Fibroblast of skin of scalp (primary cell): ENCODE measurements at places on chromosomes 7 and 10.

GRCh38 chr7:23693224-23693623, 13.2 kb downstream of the FAM221A start:
- DNase-seq: no peak

DNA sequence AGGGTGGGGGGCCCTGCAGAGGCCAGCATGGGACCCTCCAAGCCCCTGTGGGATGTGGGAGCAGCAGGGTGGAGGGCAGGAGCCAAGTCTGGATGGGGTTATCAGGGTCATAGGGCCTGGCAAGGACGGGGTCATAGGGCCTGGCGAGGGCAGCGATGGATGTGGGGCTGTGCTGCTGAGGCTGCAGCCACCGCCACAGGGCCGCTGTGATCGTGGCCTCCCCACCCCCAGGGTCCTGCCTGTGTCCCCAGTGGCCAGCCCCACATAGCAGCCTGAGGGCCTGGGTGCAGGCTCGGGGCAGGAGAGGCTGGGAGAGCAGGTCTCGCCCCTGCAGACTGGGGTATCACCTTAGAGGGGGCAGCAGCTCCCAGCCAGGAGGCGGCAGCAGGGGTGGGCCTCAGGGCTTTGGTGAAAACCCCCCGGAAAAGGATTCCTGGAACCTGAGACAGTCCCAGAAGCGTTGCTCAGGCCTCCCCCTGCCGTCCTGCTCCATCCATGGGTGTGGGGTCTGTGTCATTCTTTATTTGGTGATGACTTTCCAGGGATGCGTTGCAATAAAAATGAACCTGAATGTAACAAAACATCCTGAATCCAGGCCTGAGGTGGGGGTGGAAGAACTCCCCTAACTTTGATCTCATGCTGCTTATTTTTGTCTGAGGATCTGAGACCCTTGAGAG, 107.3 kb upstream of the SHH start:
- DNase-seq: no peak

- no peak for DNase-seq
Observed at GRCh38 chr10:30056767-30057355, 2.5 kb downstream of the JCAD start.

DNA sequence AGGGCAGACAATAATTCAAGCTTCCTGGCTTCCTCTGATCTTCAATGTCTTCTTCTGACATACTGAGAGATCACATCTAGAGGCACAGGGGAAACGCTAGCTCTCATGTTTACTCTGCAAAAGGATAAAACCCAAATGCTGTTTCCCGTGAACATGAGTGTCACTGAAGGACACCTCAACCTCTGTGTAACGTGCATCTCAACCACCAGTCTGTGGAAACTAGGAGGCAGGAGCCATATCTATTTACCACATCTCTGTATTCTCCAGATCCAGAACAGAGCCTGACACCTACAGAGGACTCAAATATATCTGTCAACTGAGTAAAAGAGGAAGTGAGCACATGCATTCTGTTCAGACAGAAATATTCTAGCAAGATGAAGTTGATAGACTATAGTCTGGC, 140.3 kb upstream of the TARP start:
- no peak for DNase-seq

DNA sequence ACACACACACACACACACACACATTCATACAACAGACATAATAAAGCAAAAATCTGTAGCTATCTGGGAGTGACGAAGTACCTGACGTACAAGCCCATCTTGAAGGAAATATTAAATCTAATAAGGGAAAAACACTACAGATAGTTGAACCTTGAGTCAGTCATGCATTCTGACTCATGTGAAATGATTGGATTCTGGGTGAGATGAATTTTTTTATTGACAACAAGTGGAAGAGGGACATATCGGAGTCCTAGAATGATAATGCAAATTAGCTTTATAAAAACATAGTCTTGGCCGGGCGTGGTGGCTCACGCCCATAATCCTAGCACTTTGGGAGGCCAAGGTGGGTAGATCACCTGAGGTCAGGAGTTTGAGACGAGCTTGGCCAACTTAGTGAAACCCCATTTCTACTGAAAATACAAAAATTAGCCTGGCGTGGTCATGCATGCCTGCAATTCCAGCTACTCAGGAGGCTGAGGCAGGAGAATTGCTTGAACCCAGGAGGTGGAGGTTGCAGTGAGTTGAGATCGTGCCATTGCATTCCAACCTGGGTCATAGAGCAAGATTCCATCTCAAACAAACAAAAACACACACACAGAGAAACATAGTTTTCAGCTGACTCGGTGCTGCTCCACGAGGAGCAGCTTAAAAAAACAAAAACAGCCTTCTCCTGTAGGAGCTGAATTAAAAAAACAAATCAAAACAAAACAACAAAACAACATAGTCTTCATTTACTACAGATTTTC, 154.4 kb upstream of the MKLN1 start:
- DNase-seq: no peak

- DNase-seq: no peak
Observed at GRCh38 chr10:5187867-5188266, 2.9 kb upstream of the AKR1C8 start.

DNA sequence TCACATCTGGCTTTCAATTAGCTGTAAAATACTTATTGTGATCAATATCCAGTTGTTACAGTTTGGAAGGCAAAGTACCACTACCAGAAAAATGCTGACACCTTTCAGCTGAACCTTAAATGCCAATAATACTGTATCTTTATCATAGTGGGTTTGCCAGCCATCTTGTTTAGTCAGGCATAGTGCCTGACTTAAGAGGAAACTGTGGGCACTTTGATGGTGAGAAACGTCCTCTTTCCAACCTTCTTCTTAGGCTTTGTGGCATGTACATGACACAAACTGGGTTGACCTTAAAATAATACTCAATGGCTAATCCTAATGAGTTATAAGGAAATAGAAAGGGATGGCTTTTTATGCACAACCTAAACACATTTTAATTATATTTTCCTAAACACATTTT, 52.3 kb upstream of the PRR15 start:
- no peak for DNase-seq

DNA sequence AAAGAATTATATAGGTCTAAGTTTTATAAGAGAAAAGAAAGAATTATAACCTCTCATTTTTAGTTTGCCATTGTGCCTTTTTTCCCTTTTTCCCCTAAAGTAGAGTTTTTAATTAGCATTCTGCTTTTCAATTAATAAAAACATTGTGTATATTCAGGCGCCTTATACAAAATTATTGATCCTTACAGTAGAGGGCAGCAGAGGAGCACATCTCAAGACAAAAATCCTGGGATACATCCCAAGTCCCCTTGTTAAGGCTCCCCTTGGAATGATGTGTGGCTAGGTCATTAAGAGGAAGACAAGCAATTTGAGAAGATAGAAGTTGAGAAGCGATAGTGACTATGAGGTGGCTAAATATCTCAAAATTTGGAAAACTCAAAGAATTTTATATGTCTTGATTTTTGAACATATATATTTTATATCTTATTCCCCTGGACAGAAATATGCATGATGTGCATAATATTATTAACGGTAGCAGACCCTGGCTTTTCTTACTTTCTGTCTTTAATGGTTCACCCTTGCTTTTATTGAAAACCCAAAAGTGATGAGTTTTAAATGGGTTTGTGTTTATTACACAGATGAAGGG, 19.1 kb upstream of the TPK1 start:
- DNase-seq: peak; percentile 40

DNA sequence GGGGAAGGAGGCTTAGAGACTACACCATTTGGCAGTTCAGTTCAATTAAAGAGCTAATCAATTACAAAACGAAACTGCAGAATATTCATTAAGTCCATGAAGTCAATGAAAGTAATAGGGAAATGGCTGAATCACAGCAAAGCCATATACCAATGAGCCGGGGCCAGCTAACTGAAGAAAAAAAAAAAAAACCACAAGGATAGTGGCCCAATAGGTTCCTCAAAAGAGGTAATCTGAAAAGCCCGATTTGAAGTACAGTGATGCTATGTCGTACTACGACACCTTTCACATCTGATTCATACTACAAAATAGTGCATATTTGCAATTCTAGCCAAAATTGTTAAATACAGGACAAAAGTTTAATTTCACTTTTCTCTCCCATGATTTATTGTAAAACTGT, 2.5 kb downstream of the ARHGAP12 start:
- DNase-seq: no peak

DNA sequence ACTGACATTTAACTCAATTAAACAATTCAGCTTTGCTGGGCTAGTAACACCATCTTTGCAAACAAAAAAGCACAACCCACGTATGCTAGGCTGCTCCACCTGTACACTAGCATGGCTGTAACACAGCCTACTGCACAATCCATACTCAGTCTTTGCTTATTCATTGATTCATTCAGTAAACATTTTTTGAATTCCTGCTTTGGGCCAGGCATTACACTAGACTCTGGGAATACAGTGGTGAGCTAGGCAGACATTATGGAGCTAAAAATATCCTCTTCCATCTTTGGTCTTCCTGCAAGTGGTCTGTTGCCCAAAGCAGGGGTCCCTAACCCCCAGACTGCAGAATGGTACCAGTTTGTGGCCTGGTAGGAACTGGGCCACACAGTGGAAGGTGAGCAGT, 9.9 kb downstream of the CNNM1 start:
- DNase-seq: peak; percentile 28

GRCh38 chr10:3169271-3169670, 3.3 kb downstream of the PITRM1 start:
- no peak for DNase-seq

- DNase-seq: no peak
Observed at GRCh38 chr7:20299145-20299544, 31.6 kb upstream of the ITGB8 start.

DNA sequence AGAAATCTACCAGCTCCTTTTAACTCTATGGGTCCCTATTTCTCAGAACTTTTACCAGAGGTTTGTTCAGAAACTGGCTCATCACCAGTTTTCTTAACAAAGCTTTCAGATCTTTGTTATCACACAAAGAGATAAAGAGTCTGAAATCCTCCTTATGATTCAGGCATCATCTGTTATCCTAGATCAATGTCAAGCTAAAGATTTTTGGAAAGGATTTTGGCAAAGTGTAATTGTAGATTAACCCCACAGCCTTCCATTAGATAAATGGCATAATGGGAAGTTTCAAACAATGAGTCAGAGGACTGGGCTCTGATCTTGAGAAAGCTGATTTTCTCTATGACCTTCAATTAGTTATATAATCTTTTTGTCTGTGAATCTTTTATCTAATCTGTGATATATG, 192.2 kb downstream of the NXPH1 start:
- no peak for DNase-seq

- DNase-seq: no peak
Observed at GRCh38 chr7:155774947-155775346, 37.3 kb downstream of the SHH start.

- no peak for DNase-seq
Observed at GRCh38 chr10:130337305-130337640, 201.1 kb downstream of the GLRX3 start.

- no peak for DNase-seq
Observed at GRCh38 chr10:86220626-86221025, 146.0 kb downstream of the GRID1 start.

DNA sequence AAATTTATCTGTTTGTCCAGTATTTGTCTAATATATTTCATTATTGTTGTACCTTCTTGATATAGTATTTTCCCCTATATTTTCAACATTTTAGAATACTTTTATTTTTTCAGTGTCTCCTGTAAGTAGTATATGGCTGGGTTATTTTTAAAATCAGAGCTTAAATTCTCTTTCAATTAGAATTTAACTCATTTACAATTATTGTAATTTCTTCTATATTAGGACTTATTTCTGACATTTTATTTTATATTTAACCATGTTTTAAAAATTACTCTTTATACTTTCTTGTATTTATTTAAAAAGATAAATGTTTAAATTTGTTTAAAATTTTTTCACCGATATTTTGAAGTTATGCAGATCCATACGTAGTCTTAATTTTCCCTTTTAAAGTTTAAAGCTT, 220.0 kb upstream of the NPVF start:
- no peak for DNase-seq

DNA sequence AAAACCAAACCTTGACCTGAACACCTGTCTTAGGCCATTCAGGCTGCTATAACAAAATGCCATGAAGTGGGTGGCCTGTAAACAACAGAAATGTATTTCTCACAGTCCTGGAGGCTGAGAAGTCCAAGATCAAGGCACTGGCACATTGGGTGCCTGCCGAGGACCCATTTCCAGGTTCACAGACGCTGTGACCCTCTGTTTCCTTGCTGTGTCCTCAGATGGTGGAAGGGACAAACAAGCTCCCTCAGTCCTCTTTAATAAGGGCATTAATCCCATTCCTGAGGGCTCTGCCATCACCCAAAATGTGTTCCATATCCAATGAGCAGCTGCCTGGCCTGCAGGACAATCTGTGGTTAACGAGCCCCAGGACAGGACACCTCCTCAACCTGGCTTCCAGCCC, 67.6 kb downstream of the ITGB1 start:
- DNase-seq: no peak

DNA sequence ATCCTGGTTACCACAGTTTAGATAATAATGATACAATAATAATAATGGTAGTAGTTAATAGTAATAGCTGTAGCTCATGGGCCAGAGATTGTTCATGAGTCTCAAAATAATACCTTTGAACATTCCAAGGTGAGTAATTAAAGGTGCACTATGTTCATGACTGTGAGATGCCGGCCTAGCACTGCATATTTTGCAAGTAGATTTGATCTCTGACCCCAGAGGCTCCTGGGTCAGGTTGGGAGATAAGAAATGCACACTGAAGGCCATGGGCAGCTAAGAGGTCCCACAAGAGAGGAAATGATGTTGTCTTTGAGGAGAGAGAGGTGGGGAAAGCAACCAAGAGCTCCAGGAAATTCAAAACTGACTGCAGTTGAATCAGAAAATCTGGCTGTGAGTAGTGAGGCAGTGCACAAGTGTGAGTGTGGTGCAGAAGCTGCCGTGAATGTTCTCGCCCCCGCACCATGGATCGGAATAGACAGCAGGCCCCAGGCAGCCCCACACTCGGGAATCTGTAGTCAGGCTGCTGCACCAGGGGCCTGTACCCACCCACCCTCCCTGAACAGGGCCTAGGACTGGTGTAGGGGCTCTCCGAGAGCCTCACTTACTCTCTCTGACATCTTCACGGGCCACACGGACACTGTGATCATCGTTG, 11.9 kb downstream of the CPXM2 start:
- DNase-seq: no peak

- DNase-seq: no peak
Observed at GRCh38 chr10:108095932-108096925, 931.7 kb upstream of the SORCS1 start.

- no peak for DNase-seq
Observed at GRCh38 chr10:71527135-71527534, 130.4 kb downstream of the CDH23 start.

- DNase-seq: peak; percentile 66
Observed at GRCh38 chr10:110337906-110338305, 33.2 kb upstream of the SMNDC1 start.

DNA sequence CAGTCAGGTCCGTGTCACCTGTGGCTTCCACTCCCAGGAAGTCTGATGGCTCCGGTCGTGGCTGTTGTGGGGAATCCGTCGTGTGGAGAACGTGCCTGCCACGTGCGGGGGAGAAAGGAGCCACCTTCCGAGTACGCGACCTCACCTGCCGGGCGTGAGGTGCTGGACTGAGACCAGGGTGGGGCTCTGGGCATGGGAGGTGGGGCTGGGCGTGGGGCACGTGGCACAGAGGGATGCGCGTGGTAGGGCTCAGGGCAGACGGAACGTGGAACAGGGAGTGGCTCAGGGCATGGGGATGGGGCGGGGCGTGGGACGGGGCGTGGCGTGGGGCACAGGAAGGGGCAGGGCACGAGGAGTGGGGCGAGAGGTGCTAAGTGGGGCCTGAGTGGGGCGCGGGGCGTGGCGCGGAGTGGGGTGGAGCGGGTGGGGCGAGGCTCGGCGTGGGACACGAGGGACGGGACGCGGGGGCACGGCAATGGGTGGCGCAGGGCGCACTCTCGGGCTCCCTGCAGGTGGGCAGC, 64.8 kb downstream of the C10orf143 start:
- no peak for DNase-seq
